Psoas muscle (tissue), 8 donors: ENCODE measurements at places on chromosomes 7 and 10. TPM values are rescaled to one million over a fixed set of nuclear protein-coding genes. Genes with fewer than 3 reads are reported as not detected.

The LEP gene
- 0.15 TPM for total RNA-seq

The GARIN1A gene
- 2.4 TPM for total RNA-seq

The RSPH10B gene
- total RNA-seq = not detected

The POLD2 gene
- 79.2 TPM for total RNA-seq

The TAF6 gene
- total RNA-seq = 26.8 TPM

The ITPRID1 gene
- not detected for total RNA-seq

The ELN gene
- total RNA-seq = 36.5 TPM

The TMEM229A gene
- not detected for total RNA-seq

The UCMA gene
- not detected for total RNA-seq

The HSPA12A gene
- 9.4 TPM for total RNA-seq

The A1CF gene
- 0.26 TPM for total RNA-seq

The SIRT1 gene
- total RNA-seq = 24.3 TPM

The GPR15LG gene
- total RNA-seq = not detected

The ZNF117 gene
- total RNA-seq = 1.7 TPM

The SUN1 gene
- 125 TPM for total RNA-seq

The AGAP6 gene
- 5.0 TPM for total RNA-seq

The UCN3 gene
- total RNA-seq = not detected

The ASIC3 gene
- 2.1 TPM for total RNA-seq

The CRPPA gene
- 3.4 TPM for total RNA-seq

The ADCY1 gene
- 2.2 TPM for total RNA-seq

The PILRA gene
- 2.1 TPM for total RNA-seq

The SSMEM1 gene
- total RNA-seq = not detected

The OPN1SW gene
- total RNA-seq = not detected

The KCND2 gene
- 1.3 TPM for total RNA-seq

The DDX50 gene
- 19.7 TPM for total RNA-seq

The SLC18A3 gene
- total RNA-seq = not detected

The SLC29A3 gene
- total RNA-seq = 2.2 TPM

The OR2A42 gene
- not detected for total RNA-seq

The NME8 gene
- not detected for total RNA-seq

The ECHDC3 gene
- total RNA-seq = 39.9 TPM

The STOX1 gene
- 1.8 TPM for total RNA-seq

The TMEM196 gene
- total RNA-seq = not detected

The HOXA9 gene
- total RNA-seq = 0.81 TPM

The ASAH2B gene
- 2.2 TPM for total RNA-seq

The PRSS1 gene
- 8.7 TPM for total RNA-seq

The WDR37 gene
- total RNA-seq = 23.6 TPM

The TLX1 gene
- not detected for total RNA-seq

The PAPOLB gene
- total RNA-seq = not detected

The WDR11 gene
- total RNA-seq = 6.6 TPM
